ENCODE measurements at places on chromosomes 12 and 14.

DNA sequence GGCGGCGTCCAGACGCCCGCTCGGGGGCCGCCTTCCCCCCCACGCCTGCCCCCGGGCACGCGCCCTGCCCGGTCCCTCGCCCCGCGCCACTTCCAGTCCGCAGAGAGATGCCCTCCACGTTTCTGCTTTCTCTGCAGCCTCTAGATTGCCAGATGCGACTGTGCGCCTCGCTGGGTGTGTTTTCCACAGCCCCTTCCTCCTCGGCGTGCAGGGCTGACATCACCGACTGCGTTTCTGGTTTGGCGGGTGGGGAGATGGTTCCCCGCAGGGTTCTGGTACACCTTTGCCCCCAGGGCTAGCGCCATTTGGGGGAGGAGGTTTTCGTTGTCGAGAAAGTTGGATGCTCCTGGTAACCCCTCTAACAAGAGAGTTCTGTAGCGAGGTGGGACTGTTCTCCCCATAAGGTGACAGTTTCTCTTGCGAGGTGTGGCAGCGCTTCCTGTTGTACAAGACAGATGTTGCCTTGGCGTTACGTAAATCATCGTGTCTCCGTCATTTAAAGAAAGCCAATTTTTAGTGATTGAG lies 1.5 kb downstream of the CALM1 start:
- DNase-seq = peak; percentile 56

DNA sequence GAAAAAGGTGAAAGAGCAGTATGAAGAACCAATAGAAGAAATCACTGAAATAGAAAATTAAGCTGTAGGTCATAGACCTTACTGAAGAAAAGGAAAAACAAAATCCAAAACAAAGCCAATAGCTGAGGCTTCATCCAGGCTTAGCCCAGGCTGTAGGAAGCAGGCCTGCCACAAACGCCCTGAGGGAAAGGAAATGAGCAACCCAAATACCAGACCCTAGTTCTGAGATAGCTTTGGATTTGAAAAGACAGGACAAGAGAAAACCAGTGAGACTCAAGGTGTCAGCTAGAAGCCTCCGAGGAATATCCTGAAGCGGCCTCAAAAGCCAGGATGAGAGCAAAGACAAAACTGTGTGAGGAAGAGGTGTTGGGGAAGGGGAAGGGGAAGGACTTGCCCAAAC lies 79.2 kb downstream of the FERMT2 start:
- DNase-seq = no peak

- DNase-seq = no peak
Measured at GRCh38 chr12:25653487-25654175, 100.5 kb upstream of the LMNTD1 start.

- DNase-seq = no peak
Measured at GRCh38 chr12:9615420-9616136, 7.9 kb upstream of the KLRB1 start.

DNA sequence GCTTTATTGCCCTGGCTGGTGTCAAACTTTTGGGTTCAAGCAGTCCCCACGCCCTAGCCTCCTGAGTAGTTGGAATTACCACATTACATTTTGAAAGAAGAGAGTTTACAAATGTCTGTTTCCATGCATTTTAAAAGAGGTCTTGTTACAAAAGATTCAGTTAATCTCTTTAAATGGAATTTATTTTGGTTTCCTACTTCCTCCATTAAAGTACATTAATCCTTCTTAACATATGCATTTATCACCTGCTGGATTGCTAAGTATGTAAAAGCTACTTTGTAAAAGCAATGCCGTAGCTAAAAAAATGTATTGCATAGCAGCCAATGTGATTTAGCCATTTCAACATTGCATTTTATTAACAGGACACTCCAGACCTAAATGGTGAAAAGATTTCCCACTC lies 80.4 kb downstream of the PDE3A start:
- no peak for DNase-seq

DNA sequence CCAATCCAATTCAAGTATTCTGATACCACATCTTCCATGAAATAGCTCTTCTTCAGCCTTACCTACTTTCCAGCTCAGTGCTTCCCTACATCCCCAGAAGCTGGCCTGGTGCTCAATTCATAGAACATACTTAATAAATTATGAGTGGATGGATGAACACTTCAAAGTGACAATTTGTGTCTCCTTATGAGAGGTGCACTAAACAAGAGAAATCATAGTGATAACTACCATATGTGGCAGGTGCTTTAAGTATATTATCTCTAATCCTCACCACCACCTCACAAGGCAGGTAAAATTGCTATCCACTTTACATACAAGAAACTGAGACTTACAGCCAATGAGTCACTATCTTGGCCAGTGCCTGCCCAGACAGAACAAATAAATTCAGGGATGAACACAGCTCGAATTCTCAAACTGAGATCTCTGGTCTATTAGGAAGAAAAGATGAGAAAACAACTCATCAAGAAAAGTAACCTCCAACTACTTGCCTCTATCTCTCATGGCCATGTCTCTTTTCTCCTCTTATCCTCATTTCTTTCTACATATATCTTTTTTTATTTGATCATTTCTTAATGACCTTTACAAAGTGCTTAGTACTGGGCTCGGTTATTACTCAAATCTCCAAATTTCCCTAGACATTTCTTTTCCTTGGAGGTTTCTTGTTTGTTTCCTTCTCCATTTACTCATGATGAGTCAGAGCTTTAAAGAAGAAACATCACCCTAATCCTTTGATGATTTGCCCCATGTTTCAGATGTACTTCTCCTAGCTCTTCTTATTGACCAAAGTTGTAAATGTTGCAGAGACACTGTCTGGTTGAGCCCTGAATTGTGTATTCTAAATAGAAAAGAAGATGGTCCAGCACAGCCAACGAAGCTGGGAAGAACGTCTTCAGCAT lies 161.5 kb downstream of the RPS29 start:
- no peak for DNase-seq

DNA sequence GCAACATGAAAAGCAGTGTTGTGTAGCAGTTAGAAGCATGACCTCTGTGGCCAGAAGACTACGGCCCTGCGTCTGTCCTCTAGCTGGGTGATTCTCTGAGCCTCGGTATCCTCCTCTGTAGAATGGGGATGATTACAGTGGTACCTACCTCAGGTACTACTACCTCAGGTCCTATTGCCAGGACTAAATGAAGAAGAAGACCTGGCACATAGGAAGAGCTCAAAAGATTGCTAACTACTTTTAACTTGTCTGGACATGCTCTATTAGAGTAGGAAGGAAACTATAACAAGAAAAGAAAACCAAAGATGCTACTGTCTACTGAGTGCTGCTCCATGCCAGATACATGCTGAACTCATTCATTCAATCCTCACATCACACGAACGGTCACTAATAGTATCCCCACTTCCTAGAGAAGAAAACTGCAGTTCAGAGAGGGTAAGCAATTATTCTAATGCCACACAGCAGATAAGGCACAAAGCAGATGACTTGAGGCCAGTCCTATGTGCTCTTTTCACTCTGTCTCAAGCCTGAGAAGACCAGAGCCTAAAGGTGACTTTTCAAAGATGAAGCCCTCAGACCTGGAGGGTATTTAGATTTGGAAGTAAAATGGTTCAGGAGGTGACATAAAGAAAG lies 108.1 kb upstream of the HIF1A start:
- no peak for DNase-seq

DNA sequence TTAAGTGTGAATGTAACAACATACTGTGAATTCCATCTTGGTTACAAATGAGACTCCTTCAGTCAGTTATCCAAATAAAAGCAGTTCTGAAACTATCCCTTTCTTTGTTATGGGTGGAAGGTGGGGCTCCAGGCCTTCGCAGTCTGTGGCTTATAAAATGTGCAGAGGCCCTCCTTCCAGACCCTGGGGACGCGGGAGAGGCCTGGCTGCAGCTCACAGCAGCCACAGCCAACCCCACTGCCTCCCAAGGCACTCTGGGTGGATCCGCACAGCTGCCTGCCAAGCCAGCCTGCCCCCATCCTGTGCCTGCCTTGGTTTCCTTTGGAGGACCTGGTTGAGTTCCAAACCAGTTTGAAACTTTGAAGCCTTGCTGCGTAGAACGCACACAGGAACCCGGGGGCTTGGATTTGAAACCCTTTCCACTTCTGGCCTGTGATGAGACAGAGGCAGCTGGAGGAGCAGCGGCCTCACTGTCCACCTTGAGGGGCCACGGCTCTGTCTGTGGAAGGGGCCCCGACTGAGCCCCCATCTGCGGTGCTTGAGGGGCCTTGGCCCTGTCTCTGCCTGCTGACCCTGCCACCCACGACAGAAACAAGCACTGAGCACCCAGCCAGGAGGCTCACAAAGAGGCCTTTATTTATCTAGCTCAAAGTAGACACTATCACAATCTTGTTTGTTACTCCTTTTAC lies 30.4 kb downstream of the CCNK start:
- DNase-seq = no peak

DNA sequence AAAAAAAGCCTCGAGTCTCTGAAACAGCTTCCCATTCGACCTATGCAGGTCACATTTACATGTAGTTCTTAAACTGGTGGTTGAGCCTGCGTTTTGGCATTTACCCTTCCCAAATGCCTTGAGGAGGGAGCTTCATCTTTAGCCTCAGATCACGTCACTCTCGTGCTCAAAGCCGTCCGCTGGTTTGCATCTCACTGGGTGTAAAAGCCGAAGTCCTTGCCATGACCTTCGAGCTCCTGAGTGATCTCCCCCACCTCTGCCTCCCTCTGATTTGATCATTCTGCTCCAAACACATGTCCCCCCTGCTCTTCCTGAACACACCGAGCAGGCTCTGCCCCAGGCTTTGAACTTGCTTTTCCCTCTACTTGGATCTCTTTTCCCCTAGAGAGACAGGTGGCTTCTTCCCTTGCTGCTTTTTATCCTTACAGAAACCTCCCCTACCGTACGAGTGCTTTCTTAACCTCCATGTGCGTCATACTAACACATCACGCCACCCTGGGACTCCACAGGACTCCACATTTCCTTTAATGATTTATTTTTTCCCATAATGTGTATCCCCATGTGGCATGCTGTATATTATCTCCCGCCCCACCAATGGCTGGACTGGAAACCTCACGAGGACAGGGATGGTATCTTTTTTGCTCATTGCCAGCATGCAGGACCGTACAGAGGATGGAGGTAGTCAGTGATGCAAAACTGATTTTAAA lies 610.7 kb downstream of the VRK1 start:
- DNase-seq = no peak

DNA sequence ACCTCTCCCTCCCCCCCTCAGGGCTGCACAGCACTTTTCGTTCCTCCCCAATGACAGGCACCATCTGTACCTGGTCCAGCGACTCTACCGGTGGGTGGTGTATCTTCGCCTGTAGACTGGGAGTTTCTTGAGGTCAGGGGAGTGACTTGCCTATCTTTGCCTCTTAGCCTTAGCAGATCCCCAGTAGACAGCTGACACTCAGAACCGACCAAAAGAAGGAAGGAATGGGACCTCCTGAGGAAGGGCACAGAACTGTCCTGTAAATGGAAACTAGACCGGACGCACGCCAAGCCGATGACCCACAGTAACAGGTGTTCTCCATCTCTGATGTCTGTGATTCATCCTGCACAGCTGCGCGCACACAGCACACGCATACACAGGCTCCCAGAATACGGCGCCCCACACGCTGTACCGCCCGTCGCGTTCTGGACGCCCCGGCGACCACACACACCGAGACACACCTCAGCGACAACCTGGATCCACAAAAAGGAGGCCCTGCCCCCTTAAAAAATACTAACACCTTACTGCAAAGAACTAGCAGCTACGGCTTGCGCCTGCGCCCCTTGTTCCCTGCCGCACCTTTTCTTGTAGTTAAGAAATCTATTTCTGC lies 673 bp upstream of the TTC9 start:
- peak; percentile 37 for DNase-seq

DNA sequence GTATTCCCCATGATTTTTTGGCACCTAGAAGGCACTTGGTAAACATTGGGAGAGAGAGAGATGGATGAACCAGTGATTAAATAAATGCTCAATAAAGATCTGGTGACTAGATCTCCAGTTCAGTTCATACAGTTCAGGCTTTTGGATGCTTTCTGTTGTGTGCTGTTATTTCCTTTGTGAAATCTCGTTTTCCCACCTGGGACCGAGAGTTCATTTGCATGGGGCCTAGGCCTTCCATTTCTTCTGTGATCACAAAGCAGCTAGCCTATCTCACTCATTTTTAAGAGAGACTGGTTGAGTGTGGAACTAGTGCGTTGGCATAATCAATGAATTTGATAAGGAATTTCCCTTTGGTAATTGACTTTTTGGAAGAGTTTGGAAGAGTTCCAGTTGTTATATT lies 104.0 kb downstream of the VRK1 start:
- DNase-seq = no peak

GRCh38 chr14:30995689-30996088 lies 29.8 kb upstream of the AP4S1 start:
- DNase-seq = no peak

GRCh38 chr12:130479401-130480125 lies 141.9 kb downstream of the PIWIL1 start:
- DNase-seq = no peak

GRCh38 chr14:91996948-91997371 lies 42.9 kb downstream of the TRIP11 start:
- DNase-seq = no peak

DNA sequence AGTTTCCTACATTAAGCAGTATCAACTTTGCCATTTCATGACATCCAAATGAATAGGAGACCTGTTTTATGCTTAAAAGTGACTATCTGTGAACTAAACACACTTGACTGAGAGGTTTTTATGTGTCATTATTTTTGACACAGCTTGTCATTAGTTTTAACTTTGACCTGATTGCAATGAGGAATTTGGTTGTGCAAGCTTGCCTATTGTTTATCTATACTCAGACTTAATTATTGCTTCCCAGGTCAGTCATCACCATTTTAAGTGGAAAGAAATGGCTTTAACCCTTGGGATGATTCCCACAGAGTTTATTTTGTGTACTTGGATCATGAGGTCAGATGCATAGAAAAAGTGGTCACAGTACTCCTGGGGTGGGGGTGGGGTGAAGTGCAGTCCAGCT lies 171.0 kb upstream of the PRICKLE1 start:
- DNase-seq = no peak

- DNase-seq = no peak
Measured at GRCh38 chr12:82146740-82147139, 211.4 kb downstream of the CCDC59 start.

- peak; percentile 28 for DNase-seq
Measured at GRCh38 chr14:100305324-100306100, 732 bp downstream of the SLC25A29 start.

GRCh38 chr14:35819591-35820540 lies 6.3 kb upstream of the BRMS1L start:
- no peak for DNase-seq

- no peak for DNase-seq
Measured at GRCh38 chr12:11768233-11768965, 118.9 kb downstream of the ETV6 start.

DNA sequence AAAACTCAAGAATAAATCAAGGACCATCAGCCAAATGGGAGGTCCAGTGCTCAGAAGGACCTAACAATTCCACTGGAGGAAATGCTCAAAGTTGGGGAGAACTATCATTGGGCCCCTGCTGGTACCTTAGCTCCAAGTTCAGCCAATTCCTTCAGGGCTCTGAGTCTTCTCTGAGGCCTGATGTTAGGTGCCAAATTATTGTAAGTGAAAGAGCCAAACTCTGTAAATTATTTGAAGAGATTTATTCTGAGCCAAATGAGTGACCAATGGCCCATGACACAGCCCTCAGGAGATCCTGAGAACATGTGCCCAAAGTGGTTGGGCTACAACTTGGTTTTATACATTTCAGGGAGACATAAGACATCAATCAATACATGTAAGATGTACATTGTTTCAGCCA lies 8.2 kb upstream of the TMEM263 start:
- no peak for DNase-seq

Data from T-helper 17 cell (primary cell).